ENCODE measurements at places on chromosomes 5 and 9. TPM values are rescaled to one million over a fixed set of nuclear protein-coding genes. Genes with fewer than 3 reads are reported as not detected.
A peak's percentile ranks its signal among the peaks of the same experiment; 100 is the strongest.

DNA sequence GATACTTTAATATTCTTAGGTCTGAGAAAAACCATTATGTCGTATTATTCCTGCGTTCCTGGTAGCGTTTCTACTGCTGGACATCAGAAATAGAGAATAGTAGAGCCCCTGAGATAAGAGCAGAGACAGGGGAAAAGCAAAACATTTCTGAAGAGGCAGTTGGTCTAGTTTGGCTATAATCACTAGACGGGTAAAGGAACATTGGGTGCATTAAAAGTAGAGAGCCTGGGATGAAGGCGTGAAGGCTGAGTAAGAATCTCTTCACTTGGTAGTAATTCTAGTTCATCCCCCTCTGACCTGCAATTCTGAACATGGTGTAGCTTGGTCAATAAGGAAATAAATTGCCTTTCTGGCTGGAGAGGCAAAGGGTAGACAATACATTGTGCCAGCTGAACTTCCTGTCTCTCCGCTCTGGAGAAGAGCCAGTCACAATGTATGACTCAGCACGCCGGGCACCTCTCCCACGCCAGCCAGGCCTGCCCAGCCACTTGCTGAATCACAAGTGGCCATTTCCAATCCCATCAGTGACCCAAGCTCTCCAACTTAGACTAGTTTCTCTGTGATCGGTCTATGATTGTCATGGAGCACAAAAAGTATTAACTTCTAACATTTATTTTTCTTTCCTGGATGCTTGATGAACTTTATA lies 75.4 kb downstream of the STK32A start:
- peak; percentile 97 for DNase-seq

GRCh38 chr5:108143581-108143980 lies 238.3 kb downstream of the FBXL17 start:
- peak; percentile 20 for DNase-seq

DNA sequence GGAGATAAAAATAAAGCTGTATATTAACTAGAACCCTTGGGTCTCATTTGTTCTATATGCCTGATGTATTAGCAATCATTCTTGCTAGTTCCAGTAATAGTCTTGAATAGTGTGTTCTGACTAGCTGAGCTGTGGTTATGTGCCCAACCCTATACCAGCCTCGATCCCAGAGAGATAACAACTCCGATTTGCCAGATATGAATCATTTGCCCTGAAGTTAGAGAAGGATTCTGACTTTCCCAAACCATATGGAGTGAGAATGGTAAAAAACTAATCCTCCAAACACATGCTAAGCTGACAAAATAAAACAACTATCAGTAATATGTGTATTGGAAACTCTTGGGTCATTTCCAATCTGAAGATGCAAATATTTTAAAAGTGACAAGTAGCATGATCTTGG lies 64.8 kb downstream of the ALDH1A1 start:
- no peak for DNase-seq

The MEIKIN gene
- total RNA-seq, result not detected

The KIF2A gene
- total RNA-seq, result 57.9 TPM

- DNase-seq, result peak; percentile 69
These were observed 52.7 kb downstream of the RNF145 start for GRCh38 chr5:159156426-159157238.

DNA sequence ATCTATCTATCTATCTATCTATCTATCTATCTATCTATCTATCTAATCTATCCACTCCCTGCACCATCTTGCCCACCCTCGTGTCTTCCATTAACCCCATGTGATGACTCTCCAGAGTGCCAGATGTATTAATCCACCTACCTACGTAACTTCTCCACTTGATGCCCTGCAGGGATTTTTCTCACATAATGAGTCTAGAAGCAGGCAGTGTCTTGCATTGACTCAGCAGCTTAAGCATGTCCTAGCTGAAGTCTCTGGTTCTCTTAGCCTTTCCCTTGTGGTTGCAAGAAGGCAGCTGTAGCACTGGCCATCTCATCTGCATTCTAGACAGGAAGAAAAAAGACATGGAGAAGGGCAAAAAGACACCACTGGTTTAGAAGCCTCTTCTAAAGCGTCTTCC lies 96.7 kb upstream of the ALDH1B1 start:
- no peak for DNase-seq

GRCh38 chr5:130975299-130975698 lies 189.8 kb downstream of the HINT1 start:
- no peak for DNase-seq

GRCh38 chr5:180284149-180284548 lies 7.7 kb downstream of the MAPK9 start:
- DNase-seq, result no peak

- no peak for DNase-seq
These were observed 124.5 kb downstream of the BARX1 start for GRCh38 chr9:93830606-93831005.

DNA sequence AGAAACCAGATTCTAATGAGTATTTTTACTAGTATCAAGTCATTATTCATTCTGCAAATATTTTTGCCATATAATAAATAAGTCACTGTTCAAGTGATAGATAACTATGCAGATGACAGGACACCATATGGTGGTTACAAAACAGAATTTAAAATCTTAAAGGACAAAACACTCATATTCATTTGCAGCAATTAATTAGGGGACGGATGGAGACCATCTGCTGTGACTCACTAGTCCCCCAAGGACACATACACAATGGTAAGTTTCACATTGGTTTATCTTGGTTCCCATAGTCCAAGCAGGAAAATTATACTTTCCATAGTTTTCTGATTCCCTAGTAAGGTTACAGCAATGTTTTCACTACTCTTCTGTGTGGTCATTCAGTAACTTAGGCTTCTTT lies 28.4 kb upstream of the SPATA31C2 start:
- DNase-seq, result no peak

GRCh38 chr9:120299785-120300184 lies 280.2 kb downstream of the CDK5RAP2 start:
- DNase-seq, result no peak

DNA sequence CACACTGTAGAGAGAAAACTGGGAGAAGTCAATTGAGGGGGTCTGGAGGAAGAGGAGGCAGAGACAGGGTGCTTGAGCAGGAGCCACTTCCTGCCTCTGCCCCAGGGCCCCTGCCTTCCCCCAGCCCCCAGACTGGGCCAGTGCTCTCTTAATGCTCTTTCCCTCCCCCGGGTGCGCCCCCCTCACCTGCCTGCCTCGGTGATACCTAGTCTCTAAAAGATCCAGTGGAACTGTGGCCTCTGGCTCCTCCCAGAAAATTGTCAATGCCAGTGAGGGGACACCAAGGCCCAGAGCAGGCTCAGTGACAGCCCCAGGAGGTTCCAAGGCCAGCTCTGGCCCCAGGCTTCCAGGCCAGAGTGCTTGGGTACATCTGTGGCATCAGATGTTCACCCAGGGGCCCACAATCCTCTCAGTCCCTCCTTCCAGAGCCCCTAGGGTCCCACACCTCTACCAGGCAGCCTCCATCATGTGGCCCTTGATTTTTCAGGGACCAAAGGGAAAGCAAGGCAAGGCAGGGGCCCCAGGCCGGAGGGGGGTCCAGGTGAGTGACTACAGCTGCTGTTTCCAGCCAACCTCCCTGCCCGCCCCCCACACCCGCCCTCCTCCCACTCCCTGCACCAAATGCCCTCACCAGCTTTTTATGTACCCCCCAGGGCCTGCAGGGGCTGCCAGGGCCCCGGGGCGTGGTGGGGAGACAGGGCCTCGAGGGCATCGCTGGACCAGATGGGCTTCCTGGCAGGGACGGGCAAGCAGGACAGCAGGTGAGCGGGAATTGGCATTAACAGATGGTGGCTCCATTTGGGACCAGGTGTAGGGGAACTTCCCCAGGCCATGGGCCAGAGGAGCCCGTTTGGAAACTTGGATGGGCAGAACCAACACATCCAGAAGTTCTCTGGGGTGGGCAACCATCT lies 33.1 kb upstream of the ORM1 start:
- DNase-seq, result no peak

The ANKRD33B gene
- total RNA-seq, result 1.5 TPM

DNA sequence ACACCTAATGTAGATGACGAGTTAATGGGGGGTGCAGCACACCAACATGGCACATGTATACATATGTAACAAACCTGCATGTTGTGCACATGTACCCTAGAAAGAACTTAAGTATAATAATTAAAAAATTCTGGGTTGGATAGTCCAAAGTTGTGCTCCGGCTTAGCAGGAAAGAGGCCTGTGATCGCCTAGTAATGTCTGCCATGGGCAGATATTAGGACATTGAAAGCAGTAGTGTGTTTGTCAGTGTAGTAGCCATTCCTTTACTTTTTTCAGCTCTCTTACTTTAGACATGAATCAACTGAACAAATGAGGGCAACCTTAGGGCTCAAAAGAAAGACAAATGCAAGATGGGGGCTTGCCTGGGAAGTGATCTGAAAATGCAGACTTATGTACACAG lies 58.9 kb downstream of the PPARGC1B start:
- DNase-seq, result no peak

DNA sequence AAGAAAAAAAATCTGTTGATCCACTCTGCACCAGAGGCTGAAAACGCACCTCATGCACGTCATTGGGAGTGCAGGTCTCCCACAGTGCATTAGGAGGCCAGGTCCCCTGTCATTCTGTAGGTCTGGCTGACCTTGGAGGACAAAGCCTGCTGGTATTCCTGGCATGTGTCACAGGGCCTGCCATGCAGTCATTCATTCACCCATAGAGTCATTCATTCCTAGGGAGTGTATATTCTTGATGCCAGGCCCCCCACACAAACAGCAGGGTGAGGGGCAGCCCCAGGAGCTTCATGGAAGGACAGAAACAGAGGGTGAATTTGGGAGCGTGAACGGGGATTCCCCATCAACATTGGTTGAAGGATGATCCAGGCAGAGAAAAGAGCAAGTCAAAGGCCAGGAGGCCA lies 2.2 kb downstream of the GBGT1 start:
- DNase-seq, result no peak

DNA sequence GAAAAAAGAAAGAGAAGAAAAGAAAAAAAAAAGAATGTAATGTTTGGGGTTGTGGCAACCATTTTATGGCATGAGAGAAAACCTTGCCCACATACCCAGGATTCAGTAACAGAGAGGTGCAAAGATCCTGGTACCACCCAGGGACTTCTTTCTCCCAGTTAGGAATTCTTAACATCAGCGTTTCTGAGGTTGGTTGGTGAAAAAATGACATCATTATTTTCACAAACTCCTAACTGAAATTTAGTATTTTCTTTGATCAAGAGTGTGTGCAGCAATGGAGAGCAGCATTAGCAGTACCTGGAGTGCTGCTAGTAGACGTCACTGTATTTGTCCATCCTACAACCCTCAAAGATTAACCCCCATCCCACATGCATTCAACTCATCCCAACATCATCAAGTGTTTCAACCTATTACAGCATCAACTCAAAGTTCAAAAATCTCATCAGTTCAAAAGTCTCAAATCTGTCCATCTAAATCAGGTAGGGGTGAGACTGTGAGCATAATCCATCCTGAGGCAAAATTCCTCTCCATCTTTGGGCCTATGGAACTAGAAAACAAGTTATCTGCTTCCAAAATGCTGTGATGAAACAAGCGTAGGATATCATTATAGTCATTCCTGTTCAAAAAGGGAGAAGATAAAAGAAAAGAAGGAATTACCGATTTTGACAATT lies 60.1 kb upstream of the MSX2 start:
- DNase-seq, result no peak

DNA sequence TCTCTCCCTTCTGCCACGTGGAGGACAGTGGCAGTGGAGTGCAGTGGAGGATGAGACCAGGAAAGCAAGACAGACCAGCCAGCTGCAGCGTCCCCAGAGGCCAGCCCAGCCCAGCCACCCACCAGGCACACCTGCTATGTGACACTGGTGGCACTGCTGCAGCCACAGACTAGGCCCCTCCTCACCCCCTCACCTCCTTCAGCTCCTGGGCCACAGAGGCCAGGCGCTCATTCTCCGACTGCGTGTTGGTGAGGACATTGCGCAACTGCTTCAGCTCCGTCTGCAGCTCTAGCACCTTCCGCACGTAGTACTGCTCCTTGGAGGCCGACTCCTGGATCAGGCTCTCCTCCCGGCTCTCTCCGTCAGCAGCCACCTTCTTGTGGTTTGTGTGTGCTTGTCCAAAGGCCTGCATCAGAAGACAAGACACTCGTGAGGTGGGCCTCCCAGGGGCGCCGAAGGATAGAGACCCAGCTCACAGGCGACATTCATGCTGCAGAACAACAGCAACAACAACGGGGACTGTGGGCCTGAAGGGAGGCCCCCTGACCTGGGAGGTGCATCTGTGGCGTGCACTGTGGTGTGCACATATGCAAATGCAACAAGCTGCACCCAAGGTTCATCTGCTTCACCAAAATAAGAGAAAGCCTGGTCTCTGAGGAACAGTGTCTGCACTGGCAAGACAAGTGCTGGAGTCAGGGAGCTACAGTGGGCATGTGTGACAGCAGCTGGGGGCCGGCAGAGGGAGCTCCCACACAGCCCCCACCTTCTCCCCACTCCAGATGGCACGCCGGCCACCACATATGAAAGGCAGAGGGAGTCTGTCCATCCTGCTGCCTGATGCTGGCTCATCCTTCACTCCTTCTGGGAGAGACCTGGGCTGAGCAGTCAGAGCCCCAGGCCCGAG lies 35.5 kb downstream of the BICD2 start:
- DNase-seq, result no peak

The CATSPER3 gene
- total RNA-seq, result 0.06 TPM

- DNase-seq, result no peak
These were observed 27.0 kb downstream of the ZNF169 start for GRCh38 chr9:94286116-94286515.

DNA sequence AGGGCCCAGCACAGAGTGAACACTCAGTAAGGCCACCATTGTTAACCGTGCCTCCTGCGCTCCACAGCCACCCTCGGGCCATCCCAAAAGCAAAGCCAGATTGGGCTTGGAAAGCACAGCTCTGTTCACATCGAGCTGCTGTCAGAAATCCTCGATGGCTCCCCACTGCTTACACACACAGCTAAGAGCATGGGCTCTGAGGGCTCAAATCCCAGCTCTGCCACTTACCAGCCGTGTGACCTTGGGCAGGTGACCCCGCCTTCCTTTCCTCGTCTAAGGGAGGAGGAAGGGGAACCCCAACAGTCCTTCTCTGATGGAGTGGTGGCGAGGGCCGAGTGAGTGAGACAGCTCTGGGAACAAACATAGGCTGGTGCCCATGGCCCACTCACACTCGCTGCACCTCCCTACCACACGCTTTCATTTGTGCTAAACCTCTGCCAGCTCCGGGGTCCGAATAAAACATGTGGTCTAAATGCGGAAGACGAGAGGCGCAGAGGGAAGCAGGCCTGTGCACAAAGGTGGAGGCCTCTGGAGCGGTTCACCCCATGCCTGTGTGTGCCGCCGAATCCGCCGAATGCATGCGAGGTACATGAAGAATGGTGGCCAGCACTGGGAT lies 139.3 kb downstream of the PAX5 start:
- no peak for DNase-seq

The GMCL2 gene
- not detected for total RNA-seq

GRCh38 chr5:142872795-142873194 lies 102.6 kb downstream of the ARHGAP26 start:
- DNase-seq, result peak; percentile 87

DNA sequence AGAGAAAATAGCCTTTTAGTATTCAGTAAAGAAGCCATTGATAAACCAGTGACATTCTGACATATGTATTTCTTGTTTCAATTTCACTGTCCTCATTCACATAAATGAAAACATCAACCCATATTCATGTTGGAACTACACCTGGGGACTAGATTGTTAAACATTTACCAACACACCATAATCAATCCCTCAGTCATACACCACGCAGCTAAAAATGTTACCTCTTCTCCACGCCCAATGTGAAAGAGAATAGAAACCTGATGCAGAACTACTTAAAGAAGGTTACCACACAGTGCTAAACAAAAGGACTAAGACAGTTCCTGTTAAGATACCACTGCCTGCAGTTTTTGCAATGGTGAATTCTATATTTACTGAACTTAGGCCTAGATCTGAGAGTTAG lies 518.9 kb downstream of the PRELID2 start:
- DNase-seq, result no peak

- DNase-seq, result peak; percentile 91
These were observed 368 bp upstream of the CCDC180 start for GRCh38 chr9:97307091-97307490.
